A549 treated with AZD2906 at 1 μM for 4 hours (cell line): ENCODE measurements at places on chromosomes 13 and 19. TPM values are rescaled to one million over a fixed set of nuclear protein-coding genes. Genes with fewer than 3 reads are reported as not detected.

Gene ALOX5AP
- total RNA-seq, result 8.5 to 11.5 TPM (median 10.1 TPM) in 5 replicates

Gene CNFN
- total RNA-seq, result 32.9 to 50.8 TPM (median 46.3 TPM) in 5 replicates

Gene RYR1
- 4.9 to 6.4 TPM (median 6.1 TPM) in 5 replicates for total RNA-seq

Gene LYPD3
- 0.15 to 0.42 TPM (median 0.22 TPM) in 5 replicates for total RNA-seq

Gene KLK4
- 0.14 to 0.17 TPM (median 0.16 TPM) in 3 of 5 replicates, not detected in the others for total RNA-seq

Gene B3GNT8
- total RNA-seq, result 0.05 to 0.13 TPM (median 0.13 TPM) in 3 of 5 replicates, not detected in the others

Gene SMIM44
- total RNA-seq, result not detected in 5 replicates

Gene ANGPTL8
- total RNA-seq, result not detected in 5 replicates

Gene APOC4
- not detected in 5 replicates for total RNA-seq
